Type B pancreatic cell (in vitro differentiated cells): ENCODE measurements at places on chromosomes 16 and 17.
A peak's percentile ranks its signal among the peaks of the same experiment; 100 is the strongest.

- H3K4me1 ChIP-seq: peaks cover 45% of the 10 kb centered on the region
- no peaks in the 10 kb centered on the region for H3K36me3 ChIP-seq
- peaks cover 14% of the 10 kb centered on the region for H3K27me3 ChIP-seq
- H3K27ac ChIP-seq: peak overlapping the region; percentile 80
Measured at GRCh38 chr16:53043986-53044601, 8.6 kb downstream of the CHD9NB start.

- no peak for DNase-seq
- peaks cover 9% of the 10 kb centered on the region for H3K4me1 ChIP-seq
- no peak overlapping the region for H3K4me3 ChIP-seq
- H3K36me3 ChIP-seq: peaks cover 3% of the 10 kb centered on the region
Measured at GRCh38 chr17:38892620-38893019, 22.8 kb downstream of the LASP1 start.

- H3K4me1 ChIP-seq: peaks cover 23% of the 10 kb centered on the region
- peak overlapping the region; percentile 95 for H3K4me3 ChIP-seq
- H3K27me3 ChIP-seq: no peaks in the 10 kb centered on the region
- H3K27ac ChIP-seq: peak overlapping the region; percentile 99
- no peak for DNase-seq
Measured at GRCh38 chr16:69724981-69725479, 1.3 kb downstream of the NQO1 start.

- no peak for DNase-seq
- no peaks in the 10 kb centered on the region for H3K36me3 ChIP-seq
- no peak overlapping the region for H3K4me3 ChIP-seq
- H3K4me1 ChIP-seq: peaks cover 41% of the 10 kb centered on the region
- no peaks in the 10 kb centered on the region for H3K27me3 ChIP-seq
Measured at GRCh38 chr16:85329059-85329812, 217.0 kb upstream of the CIBAR2 start.

DNA sequence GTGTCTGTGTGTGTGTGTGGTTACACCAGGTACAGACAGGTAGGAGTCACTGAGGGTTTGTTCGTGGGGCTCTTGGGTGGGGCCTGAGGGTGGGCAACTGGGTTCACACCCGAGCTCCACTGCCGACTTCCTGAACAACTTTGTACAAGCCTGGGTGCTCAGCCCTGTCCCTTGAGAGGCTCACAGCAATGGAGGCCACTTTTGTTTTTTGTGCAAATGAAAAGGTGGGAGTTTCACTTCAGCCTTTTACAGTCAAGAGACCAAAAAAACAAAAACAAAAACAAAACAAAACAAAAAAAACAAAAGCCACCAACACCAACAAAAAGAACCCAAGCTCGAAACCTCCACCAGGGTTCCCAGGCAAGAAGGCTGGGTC lies 2.4 kb downstream of the RHBDF2 start:
- no peaks in the 10 kb centered on the region for H3K36me3 ChIP-seq
- H3K27me3 ChIP-seq: peaks cover 11% of the 10 kb centered on the region
- no peak for DNase-seq
- H3K4me3 ChIP-seq: peak overlapping the region; percentile 80
- no peak overlapping the region for H3K27ac ChIP-seq

GRCh38 chr16:29126057-29126494 lies 141.2 kb downstream of the LAT start:
- H3K36me3 ChIP-seq: no peaks in the 10 kb centered on the region
- no peak overlapping the region for H3K4me3 ChIP-seq
- no peak overlapping the region for H3K27ac ChIP-seq
- peaks cover 3% of the 10 kb centered on the region for H3K27me3 ChIP-seq

GRCh38 chr16:78926723-78927210 lies 673.8 kb downstream of the MAF start:
- DNase-seq: no peak
- H3K36me3 ChIP-seq: no peaks in the 10 kb centered on the region
- no peak overlapping the region for H3K4me3 ChIP-seq
- no peak overlapping the region for H3K27ac ChIP-seq
- H3K4me1 ChIP-seq: peaks cover 18% of the 10 kb centered on the region

GRCh38 chr16:3097266-3097665 lies 1.8 kb downstream of the ZSCAN10 start:
- H3K27ac ChIP-seq: no peak overlapping the region
- no peak for DNase-seq
- peaks cover 58% of the 10 kb centered on the region for H3K27me3 ChIP-seq

DNA sequence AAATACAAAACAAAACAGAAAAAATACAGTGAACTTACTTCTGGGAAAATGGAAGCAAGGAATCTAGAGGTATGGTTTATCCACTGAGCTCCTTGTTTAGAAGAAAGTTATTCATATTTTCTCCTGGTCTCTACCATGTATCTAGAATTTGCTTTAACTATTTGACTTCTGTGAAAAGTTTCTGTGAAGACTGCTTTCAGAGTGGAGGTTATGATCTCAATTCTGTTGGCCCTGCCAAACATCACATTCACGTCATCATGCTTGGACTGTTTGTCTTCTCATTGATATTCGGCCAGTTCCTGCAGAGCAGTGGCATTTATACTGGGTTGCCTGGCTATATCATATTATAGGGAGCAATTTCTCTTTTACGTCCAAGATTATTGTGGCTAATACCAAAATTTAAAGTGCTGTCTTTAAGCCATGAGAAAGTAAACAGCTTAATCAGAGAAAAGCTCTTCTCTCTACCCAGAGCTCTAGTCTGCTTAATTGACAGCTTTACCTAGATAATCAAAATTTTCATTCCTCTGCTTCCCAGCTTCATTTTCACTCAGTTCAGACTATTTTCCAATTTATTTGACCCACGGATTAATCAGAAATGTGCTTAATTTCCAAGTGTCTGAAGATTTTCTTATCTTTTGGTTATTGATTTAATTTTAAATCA lies at the start of gene ABCA8:
TSS of gene ABCA8 (minus strand) at position 212 of the 661 bp plus-strand sequence. CDS start 13,358 bp downstream, outside the sequence.
- H3K4me3 ChIP-seq: no peak within 1 kb of the TSS
- H3K36me3 ChIP-seq: no peaks in the 10 kb centered on the region
- DNase-seq: no peak
- H3K27ac ChIP-seq: no peak within 1 kb of the TSS
- H3K4me1 ChIP-seq: no peaks in the 10 kb centered on the region
- H3K27me3 ChIP-seq: no peaks in the 10 kb centered on the region

GRCh38 chr16:86363057-86363490 lies 147.3 kb upstream of the FOXF1 start:
- H3K27ac ChIP-seq: no peak overlapping the region
- H3K27me3 ChIP-seq: peaks cover 79% of the 10 kb centered on the region
- no peak overlapping the region for H3K4me3 ChIP-seq

DNA sequence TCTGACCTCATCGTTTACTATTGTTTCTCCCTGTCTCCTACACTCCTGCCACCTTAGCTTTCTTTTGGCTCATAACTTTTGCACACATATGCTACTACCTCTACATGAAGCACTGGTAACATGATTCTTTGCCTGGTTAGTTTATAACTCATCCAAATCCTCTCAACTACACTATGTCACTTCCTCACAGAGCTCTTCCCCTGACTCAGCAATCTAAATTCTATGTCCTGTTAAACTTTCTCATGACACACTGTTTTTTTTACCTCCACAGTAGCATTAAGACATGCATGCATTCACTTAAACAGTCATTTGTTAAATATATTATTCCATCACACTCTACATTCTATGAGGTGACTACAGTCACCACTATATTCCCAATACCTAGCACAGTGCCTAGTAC lies 19.7 kb downstream of the APPBP2 start:
- H3K4me3 ChIP-seq: no peak overlapping the region
- H3K36me3 ChIP-seq: peaks cover 19% of the 10 kb centered on the region
- no peaks in the 10 kb centered on the region for H3K27me3 ChIP-seq
- peaks cover 6% of the 10 kb centered on the region for H3K4me1 ChIP-seq

- DNase-seq: no peak
- H3K27me3 ChIP-seq: peaks cover 2% of the 10 kb centered on the region
- peaks cover 4% of the 10 kb centered on the region for H3K4me1 ChIP-seq
- no peak overlapping the region for H3K4me3 ChIP-seq
Measured at GRCh38 chr16:89264800-89265550, 47.5 kb downstream of the ZNF778 start.

DNA sequence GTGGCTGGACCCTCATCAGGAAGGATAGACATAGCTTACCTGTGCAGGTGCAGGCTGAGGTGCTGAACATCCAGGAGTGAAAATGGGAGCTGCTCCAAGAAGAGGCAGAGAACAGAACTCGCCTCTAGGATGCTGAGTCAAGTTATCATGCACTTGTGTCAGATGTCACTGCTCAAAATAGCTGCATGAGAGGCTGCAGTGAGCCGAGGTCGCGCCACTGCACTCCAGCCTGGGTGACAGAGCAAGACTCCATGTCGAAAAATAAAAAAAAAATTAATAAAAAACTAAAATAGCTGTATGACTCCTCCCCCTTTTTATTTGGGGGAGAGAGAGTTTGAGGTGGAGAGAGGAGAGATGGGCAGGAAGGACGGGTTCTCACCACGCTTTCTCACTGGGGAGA lies 148.8 kb downstream of the FOXL1 start:
- H3K36me3 ChIP-seq: no peaks in the 10 kb centered on the region
- peaks cover 69% of the 10 kb centered on the region for H3K27me3 ChIP-seq
- H3K4me3 ChIP-seq: no peak overlapping the region

DNA sequence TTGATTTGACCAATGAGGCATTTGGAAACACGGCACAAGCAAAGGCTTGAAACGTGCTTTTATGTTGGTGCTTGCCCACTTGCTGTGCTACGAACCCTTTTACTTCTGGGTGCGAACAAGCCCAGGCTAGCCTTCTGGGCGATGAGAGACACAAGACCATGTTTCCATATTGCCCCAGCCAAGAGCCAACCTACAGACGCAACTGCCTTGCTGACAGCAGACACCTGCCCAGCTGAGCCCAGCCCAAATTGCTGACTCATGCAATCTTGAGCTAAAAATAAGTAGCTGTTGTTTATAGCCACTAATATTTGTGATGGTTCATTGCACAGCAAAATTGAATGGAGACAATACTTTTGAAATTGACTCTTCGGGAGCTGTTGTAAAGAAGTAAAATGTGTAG lies 464.5 kb downstream of the WWOX start:
- H3K27ac ChIP-seq: no peak overlapping the region
- no peaks in the 10 kb centered on the region for H3K27me3 ChIP-seq
- no peak overlapping the region for H3K4me3 ChIP-seq
- DNase-seq: no peak
- H3K36me3 ChIP-seq: peaks cover 3% of the 10 kb centered on the region
- no peaks in the 10 kb centered on the region for H3K4me1 ChIP-seq

GRCh38 chr16:5647051-5647450 lies 549.5 kb upstream of the EEF2KMT start:
- H3K4me1 ChIP-seq: no peaks in the 10 kb centered on the region
- no peak for DNase-seq
- peaks cover 26% of the 10 kb centered on the region for H3K27me3 ChIP-seq
- no peak overlapping the region for H3K4me3 ChIP-seq
- H3K36me3 ChIP-seq: no peaks in the 10 kb centered on the region
- no peak overlapping the region for H3K27ac ChIP-seq

DNA sequence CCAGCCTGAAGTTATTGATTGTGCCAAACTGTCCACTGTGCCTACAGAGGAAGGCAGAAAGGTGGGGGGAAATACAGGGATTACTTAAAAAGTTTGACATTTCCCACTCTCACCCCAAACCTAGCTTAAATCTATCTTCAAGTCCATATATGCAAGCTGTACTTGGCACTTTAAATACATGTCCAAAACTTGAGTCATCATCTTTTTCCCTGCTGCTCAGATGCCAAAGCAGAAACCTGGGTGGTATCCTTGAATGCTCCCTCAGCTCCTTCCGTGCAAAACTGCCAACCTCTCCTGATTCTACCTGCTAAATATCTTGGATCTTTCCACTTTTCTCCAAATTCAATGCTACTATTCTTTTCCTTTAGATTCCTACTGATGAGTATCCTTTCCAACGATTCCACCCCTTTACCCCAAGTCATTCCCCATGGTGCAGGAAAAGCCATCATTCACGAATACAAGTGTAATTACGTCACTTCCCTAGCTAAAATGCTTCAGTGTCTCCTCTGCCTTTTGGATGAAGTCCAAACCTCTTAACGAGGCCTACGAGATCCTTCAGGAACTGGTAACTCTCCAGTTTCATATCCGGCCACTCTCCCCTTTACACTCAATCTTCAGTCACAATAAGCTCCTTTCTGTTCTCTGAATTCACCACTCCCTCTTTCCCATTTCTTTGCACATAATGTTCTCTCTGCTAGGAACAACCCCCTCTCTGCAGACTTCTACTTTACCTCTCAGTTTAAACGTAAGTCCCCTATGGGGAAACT lies 9.3 kb downstream of the BECN1 start:
- H3K27ac ChIP-seq: no peak overlapping the region
- H3K4me1 ChIP-seq: no peaks in the 10 kb centered on the region
- H3K4me3 ChIP-seq: no peak overlapping the region
- H3K27me3 ChIP-seq: no peaks in the 10 kb centered on the region
- no peak for DNase-seq

DNA sequence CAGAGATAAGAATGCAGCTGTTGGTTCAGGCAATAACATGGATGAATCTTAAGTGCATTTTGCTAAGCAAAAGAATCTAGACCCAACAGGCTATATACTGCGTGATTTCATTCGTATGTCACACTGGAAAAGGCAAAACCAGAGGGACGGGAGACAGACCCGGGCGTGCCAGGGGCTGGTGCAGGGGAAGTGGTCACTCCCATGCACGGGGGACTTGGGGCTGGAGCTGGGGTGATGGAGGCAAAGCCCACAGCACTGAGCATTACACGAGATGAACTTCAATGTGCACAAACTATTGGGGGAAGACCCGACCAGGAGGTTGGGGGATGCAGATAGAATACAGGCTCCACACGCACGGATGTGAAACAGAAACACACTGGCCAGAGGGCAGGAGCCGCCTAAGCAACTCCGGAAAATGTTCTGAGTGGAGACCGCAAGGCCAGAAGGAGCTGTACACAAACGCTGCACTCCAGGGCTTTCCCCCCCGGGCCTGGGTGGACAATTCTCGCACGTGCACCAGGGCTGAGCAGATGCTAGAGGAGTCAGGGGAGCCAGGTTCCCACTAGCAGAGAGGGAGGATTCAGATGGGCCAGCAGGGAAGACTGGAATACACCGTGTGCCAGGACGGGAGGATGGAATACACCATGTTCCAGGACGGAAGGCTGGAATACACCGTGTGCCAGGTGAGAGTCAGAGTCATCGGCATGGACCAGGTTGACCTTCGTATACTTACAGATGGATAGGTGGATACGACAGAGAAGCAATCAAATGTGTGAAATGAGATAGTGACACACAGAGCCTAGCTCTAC lies 11.3 kb downstream of the LMF1 start:
- H3K27ac ChIP-seq: peak overlapping the region; percentile 34
- H3K4me3 ChIP-seq: no peak overlapping the region
- no peak for DNase-seq
- peaks cover 9% of the 10 kb centered on the region for H3K36me3 ChIP-seq
- peaks cover 6% of the 10 kb centered on the region for H3K4me1 ChIP-seq

DNA sequence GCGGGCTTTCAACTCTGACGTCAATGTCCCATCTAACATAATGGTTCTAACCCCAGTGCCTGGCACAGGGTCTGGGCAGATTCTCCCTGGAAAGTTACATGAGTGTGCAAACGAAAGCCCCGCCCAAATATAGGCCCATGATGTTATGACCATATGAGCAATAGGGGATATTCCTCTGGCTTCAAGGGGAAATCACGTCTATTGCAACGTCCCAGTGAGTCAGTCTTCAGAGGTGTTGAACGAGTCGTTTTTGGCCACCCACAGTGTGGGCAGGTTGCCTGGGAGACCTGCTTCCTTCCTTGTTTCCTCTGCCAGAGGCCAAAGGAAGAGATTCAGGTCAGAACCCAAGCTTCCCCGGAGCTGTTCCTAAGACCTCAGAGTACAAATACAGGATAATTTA lies 30.3 kb downstream of the PIK3R5 start:
- no peaks in the 10 kb centered on the region for H3K4me1 ChIP-seq
- peaks cover 38% of the 10 kb centered on the region for H3K27me3 ChIP-seq
- H3K4me3 ChIP-seq: no peak overlapping the region

GRCh38 chr17:520447-521182 lies 168.0 kb upstream of the RPH3AL start:
- H3K36me3 ChIP-seq: peaks cover 39% of the 10 kb centered on the region
- H3K4me1 ChIP-seq: peaks cover 24% of the 10 kb centered on the region
- no peak overlapping the region for H3K27ac ChIP-seq
